ENCODE measurements at places on chromosomes 4 and X. TPM values are rescaled to one million over a fixed set of nuclear protein-coding genes. Genes with fewer than 3 reads are reported as not detected.

CEP44 gene
- 18.6 TPM for total RNA-seq

GLRA2 gene
- total RNA-seq, result not detected

DCX gene
- total RNA-seq, result not detected

RTL5 gene
- 0.42 TPM for total RNA-seq

Measured in activated CD8-positive, alpha-beta memory T cell treated with anti-CD3 and anti-CD28 coated beads for 36 hours (primary cell).